ENCODE measurements at places on chromosomes 16 and 17.
A peak's percentile ranks its signal among the peaks of the same experiment; 100 is the strongest.

GRCh38 chr17:74742153-74742515, 5.1 kb downstream of the RAB37 start:
- peak; percentile 85 for DNase-seq

DNA sequence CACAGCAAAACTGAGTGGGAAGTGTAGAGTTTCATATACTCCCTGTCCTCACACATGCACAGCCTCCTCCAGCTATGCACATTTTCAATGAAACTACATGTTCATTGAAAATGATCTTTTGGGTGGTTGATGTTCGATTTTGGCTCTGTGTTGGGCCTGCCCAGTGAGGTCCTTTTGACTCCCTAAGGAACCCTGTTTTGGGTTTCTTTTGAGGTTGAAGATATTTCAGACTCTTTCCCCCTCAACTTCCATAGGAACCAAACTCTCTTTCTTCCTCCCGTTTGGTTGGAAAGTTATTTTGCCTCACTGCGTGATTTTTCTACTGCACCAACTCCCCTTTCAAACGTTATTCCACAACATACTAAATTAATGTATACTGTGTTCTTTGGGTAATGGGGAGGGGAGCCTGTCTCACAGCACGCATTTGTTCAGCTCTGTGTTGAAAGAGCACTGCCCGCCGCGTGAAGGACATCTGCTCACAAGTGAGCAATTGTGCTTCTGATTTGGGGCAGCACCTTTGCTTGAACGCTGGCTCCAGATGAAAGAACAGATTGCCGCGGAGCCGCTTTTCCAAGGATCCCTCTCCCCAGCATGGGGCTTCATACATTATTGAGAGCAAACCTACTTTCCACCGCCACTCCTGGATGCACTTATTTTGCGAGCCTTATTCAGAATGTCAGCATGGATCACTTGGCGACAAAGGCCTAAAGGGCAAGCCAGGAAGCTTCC, 385.9 kb downstream of the WWOX start:
- no peak for DNase-seq

DNA sequence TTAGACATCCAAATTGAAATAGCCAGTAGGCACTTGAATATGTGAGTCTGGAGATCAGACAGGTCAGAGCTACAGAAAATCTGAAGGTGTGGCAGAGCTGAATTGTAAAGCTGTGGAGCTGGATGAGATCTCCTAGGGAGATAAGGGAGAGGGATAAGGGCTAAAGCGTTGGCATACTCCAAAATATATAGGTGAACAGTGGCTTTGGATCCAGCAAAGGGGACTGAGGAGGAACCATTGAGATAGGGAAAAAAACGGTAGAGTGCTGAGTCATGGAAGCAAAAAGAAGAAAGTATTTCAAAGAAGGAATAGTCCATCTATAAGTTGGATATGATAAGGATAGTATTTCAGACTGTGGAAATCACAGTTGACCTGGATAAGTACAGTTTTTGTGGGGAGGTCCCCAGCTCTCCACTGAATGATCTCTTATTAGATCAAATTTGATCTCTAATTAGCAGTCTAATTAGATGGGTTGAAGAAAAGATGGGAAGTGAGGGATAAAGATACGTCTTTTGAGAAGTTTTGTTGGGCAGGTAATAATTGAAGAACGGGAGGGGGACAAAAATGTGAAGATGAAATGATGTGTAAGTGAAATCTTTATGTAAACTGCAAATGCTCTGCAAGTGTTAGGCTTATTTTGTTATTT, 587 bp upstream of the DBF4B start:
- peak; percentile 39 for DNase-seq

GRCh38 chr16:24045641-24046040, 209.9 kb downstream of the PRKCB start:
- no peak for DNase-seq

- no peak for DNase-seq
These were observed 536 bp upstream of the PLD2 start for GRCh38 chr17:4806456-4806776.

DNA sequence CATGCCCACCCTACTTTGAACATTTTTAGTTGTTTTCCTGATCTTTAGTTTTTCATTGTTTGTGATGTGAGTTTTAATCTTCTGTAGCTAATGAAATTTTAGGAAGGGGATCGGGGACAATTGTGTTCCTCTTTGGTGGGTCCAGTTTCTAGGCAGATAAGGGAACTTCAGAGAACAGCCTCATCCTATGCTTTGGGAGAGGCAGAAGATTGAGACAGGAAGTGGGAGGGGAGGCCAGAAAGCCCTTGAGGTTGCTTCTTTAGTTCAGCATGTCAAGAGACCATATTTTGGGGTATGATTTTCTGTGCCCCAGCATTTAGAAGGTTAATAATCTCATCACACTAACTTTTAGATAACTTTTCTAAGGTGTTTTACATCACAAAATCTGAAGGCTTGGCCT, 191.0 kb downstream of the TANC2 start:
- DNase-seq = peak; percentile 28

DNA sequence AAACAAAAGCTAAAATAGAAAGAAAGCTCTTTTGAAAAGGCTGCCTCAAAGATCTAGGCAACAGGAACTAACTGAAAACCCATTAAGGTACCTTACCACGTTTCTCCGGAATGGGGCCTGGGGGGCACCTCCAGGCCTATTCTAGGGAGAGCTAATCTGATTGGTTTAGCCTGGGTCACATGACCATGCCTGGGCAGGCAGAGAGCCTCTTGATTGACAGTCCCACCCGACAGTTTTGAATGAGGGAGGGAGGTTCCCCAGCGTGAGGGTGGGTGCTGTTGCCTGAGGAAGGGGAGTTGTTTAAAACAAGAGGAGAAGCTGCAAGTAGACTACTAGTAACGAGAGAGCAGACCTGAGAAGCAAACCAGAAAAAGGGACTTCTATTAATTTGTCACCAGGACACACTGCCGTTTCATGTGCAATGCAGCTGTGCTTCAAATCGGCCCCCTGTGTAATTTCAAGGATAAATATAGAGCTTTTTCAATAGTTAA, 143.4 kb upstream of the HS3ST2 start:
- peak; percentile 62 for DNase-seq

GRCh38 chr17:75976175-75976848, 2.7 kb downstream of the ACOX1 start:
- DNase-seq = peak; percentile 65

DNA sequence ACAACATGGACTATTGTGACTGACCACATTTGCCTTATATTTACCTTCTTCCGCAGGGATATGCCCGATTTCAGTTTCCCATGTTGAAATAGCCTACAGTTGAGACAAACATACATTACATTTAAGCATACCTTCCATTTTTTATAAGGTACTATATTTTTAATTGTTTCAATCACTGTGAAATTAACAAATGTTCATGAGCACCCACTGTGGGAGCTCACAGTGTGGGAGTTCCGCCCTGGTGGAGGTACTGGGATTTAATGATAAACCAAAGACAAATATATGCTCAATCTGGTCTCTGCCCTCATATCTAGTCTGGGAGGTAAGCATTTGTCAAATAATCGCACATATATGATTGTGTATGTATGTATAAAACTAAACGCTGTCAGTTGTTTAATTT, 15.8 kb upstream of the TOX3 start:
- no peak for DNase-seq

GRCh38 chr17:2065949-2066400, 11.1 kb downstream of the HIC1 start:
- DNase-seq = no peak

DNA sequence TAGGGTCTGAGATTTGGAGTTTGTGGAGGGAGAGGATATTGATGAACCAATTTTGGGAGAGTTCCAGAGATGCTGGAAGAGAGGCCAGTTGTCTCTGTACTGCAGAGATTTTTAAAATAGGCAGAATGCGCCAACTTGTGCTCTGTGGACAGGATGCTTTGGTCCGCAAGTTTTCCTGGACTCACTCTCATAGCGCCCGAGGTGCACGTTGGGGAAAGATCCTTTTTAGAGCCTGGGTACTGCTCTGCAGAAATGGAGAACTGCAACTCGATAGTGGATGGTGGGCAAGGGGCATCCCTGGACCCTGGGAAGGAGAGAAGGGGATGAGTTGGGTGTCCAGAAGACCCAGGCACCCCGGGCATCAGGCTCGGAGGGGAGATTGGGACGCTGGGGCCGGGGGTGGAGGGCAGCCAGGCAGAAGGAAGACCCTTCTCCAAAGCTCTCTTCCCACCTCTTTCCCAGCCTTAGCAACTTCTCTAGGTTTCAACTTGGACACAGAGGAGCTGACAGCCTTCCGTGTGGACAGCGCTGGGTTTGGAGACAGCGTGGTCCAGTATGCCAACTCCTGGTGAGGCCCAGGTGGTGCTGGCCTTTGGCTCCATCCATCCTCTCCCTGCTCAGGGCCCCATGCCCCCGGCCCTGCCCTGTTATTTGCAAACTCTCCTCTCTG, 590 bp downstream of the ITGAX start:
- no peak for DNase-seq

DNA sequence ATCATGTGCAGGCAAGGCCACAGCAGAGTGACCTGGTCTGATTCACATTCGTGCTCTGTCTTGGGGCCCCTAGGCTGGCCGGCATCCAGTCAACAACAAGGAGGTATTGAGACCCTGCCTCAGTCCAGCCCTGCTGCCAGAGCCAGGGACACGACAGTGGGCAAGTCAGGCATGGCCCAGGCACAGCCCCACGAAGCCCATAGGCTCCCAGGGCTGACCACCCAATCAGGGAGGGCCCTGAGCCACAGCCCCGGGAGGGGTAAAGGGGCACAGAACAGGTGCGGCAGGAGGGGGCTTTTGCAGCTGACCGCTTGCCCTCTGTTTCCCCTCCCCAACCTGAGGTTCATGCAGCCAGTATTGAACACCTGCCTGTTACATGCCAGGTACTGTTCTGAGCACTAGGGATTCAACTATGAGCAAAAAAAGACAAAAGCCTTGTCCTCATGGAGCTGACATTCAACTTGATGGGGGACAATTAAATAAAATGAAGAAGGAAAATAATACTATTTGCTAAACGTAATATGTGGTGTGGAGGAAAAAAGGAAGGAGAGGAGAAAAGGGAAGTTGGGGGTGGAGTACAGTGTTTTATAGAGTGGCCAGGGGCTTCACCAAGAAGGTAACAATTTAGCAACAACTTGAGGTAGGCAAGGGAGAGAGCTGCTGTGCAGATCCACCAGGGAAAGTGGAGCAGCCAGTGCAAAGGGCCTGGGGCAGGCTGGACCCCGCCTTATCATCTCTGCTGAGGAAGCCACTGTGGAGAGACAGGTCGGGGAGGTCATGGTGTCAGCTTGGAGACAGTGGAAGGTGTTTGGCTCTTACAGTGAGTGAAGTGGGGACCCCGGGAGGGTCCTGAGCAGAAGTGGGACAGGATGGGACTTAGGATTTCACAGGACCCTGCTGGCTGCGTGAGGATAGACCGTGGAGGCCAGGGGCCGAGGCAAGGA, 6.1 kb downstream of the DRC3 start:
- DNase-seq = peak; percentile 50

- DNase-seq = no peak
These were observed 64.7 kb downstream of the ZFHX3 start for GRCh38 chr16:72983241-72983640.

- DNase-seq = no peak
These were observed 375.6 kb downstream of the SOX9 start for GRCh38 chr17:72496461-72496860.

- no peak for DNase-seq
These were observed 23.3 kb downstream of the MAP1LC3B start for GRCh38 chr16:87415441-87415840.

DNA sequence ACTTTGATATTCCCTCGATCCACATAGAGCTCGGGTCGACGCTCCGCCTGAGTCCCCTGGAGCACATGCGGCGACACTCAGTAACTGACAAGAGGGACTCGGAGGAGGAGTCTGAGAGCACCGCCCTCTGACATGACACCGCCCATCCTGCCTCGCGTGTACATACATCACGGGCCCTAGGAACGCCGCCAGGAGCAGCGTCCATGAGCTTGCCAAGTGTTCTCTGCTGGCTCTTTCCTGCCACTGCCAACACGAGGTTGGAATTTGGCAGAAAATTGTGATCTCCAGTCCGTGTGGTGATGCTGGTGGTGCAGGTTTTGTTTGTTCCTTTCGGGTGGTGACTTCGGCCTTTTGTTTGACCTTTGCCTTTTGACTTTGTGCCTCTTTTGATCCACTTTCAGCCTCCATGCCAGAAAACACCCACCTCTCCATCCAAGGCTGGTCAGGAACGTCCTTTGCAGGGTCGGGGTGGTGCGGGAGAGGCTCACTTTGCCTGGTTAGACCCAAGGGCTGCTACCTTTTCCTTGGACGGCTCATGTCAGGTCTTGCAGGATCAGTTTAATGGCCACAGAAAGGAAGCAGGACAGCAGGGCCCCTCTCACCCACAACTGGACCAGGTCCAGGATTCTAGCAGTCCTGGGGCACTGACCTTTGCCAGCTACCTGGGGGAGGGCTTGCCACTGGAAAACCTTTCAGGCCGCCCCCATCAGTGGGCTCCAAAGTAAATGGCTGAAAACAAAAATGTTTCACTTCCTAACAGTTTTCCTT, 27.6 kb downstream of the ELAC2 start:
- no peak for DNase-seq

All from hematopoietic multipotent progenitor cell treated with erythropoietin and hydrocortisone succinate and interleukin-3 and kit ligand, for 4 days (in vitro differentiated cells).